ENCODE measurements at places on chromosomes 16 and 17. TPM values are rescaled to one million over a fixed set of nuclear protein-coding genes. Genes with fewer than 3 reads are reported as not detected.

DNA sequence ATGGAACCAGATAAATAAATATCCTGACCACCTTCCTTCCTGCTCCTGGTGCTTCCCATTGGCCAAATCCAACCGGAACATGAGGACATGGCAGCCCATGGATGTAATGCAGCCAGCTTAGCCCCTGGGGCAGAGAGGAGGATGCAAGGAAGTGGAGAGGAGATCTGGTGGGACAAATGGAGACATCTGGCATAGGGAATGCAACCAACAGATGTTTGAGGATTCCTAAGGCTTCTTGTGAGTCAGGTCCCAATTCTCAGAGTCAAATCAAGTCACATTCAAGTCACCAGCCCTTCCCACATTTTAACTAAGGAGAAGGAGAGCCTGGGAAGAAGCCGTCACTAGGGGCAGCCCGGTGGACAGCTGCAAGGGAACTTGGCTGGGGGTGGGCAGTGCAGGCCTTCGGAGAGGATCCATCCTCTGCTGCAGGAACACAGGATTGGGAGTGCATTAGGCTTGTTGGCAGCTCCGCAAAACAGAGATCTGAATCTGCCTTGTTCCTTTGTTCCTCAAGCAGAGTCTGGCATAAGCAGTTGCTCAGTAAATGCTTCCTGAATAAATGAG, 62.8 kb upstream of the HS3ST2 start:
- no peaks in the 10 kb centered on the region for H3K36me3 ChIP-seq
- H3K4me3 ChIP-seq: no peak overlapping the region
- DNase-seq: no peak
- no peak overlapping the region for H3K27ac ChIP-seq
- H3K27me3 ChIP-seq: no peaks in the 10 kb centered on the region
- H3K4me1 ChIP-seq: no peaks in the 10 kb centered on the region

- peak overlapping the region; percentile 30 for H3K27ac ChIP-seq
- H3K27me3 ChIP-seq: no peaks in the 10 kb centered on the region
- H3K4me3 ChIP-seq: peak overlapping the region; percentile 42
- no peaks in the 10 kb centered on the region for H3K36me3 ChIP-seq
- DNase-seq: peak; percentile 59
- H3K4me1 ChIP-seq: peaks cover 14% of the 10 kb centered on the region
Observed at GRCh38 chr17:63550817-63551639, 751 bp downstream of the DCAF7 start.

The CES1 gene
- not detected for total RNA-seq

The WNT3 gene
- total RNA-seq: 2.0 TPM

The MYH11 gene
- not detected for total RNA-seq
